ENCODE measurements at places on chromosomes 1 and 21.

GRCh38 chr1:54157401-54157800, 4.6 kb upstream of the CDCP2 start:
- DNase-seq: no peak

- DNase-seq: no peak
These were observed 53.1 kb upstream of the CACNA1E start for GRCh38 chr1:181430015-181430885.

GRCh38 chr1:29636936-29637335, 400.6 kb downstream of the PTPRU start:
- DNase-seq: no peak

DNA sequence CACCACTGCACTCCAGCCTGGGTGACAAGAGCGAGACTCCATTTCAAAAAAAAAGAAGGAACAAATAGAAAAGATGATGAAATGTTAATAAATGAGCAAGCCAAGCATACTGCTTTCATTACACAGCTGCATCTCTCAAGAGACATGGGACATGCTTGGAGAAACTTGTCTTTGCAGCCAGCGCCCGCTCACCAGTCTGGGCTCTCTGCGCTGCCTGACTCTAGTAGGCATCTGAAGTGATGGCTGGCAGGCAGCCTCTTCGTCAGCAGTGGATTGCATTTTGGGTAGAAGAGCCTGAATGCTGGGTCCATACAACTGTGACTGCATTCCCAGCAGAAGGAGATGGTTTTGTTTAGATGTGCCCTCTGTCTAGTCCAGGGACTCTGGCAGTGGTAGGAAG, 48.0 kb downstream of the IL6R start:
- no peak for DNase-seq

GRCh38 chr1:16026723-16027484, 5.1 kb downstream of the CLCNKA start:
- DNase-seq: peak; percentile 24

DNA sequence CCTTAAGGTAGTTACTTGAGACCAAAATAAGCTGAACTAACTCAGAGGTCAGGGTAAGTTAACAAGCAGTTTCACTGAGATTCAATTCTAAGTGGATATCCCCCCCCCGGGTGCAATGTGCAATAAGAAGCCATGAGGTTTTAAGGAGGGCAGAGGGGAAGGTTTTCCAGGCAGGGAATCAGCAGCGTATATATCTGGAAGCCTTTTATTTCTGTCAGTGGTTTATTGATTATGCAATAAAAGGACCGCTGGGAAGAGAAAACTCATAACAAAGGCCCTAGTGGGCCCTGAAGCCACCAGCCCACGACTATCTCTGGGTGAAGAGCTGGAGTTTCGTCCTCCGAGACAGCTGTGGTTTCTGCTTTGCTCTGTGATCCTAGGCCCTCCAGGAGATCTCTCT, 53.1 kb upstream of the CTPS1 start:
- DNase-seq: peak; percentile 3

GRCh38 chr1:27527223-27527889, 37.4 kb upstream of the WASF2 start:
- DNase-seq: peak; percentile 57

DNA sequence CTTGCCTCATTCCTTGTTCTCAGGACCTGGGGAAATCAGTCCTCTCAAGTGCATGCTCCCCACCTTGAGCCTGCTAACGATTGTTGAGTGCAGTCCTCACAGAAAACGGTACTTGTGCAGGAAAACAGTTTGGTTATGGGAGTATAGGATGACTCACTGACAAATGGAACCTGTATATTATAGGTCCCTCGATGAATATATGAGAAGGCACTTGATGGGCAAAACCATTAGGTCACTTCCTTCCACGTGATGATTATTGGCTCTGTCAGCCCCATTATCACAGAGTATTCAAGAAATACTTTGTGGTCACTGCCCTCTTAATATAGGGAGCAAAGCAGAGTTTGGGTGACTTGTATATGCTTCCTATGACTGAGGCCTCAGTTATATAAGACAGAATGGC, 6.2 kb downstream of the CCDC17 start:
- peak; percentile 24 for DNase-seq

- no peak for DNase-seq
These were observed 85.5 kb downstream of the PLPPR5 start for GRCh38 chr1:98919211-98919610.

- peak; percentile 23 for DNase-seq
These were observed 995 bp upstream of the KIF26B start for GRCh38 chr1:245153552-245154428.

DNA sequence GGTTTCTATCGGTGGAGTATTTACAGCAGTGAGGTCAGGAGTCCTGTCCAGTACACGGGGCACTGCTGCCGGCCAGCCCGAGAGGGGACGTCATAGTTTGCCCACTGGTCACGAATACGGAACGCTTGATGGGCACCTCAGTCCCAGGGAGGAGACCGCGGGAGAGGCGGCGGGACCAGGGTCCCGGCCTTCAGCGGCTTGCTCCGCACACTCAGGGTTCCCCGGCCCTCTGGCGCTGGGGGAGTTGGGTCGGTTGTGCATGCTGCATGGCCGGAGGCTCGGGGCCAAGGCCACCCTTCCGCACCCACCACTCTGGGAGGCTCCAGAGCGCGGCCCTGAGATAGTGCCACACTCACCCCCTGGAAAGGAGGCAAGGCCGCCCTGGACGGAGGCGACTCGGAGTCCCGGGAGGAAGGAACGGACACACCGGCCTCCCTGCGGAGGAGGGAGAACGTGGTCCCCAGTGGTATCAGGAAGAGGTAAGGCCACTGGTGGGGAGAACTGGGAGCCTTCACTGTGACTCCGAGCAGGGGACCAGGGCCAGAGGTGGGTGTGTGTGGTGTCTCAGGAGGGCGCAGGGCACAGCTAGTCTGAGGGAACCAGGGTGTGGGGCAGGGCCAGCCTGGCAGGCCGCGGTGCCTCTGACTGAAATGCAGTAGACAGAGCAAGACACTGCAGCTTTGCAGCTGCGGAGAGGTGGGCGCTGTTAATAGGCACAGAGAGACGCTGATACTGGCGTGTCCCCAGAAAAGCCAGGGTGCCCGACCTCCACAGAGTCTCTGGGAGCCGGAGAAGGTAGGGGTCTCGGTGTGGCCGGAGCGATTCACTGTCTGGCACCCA, 28.6 kb upstream of the PRSS38 start:
- no peak for DNase-seq

DNA sequence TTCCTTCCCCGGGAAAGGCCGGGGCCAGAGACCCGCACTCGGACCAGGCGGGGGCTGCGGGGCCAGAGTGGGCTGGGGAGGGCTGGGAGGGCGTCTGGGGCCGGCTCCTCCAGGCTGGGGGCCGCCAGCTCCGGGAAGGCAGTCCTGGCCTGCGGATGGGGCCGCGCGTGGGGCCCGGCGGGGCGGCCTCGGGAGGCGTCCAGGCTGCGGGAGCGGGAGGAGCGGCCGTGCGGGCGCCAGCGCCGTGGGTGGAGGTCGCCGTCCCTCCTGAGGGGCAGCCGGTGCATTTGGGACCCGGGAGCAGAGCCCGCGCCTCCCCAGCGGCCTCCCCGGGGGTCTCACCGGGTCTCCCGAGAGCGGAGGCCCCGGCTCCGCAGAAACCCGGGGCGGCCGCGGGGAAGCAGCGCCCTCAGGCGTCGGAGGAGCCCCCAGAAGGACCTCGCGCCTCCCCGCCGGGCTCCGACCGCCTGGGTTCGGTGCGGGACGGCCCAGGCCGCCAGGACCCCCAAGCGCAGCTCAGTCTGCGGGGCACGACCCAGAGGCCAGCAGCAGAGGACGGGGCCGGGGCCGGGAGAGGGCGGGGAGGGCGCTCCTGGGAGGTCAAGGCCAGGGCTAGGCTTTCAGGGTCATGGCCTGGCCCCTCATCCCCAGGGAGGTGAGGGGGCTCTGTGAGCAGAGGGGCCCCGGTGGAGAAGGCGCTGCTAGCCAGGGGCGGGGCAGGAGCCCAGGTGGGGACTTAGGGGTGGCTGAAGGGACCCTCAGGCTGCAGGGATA, 7.2 kb upstream of the SLX9 start:
- DNase-seq: no peak

GRCh38 chr1:111476761-111477309, 3.1 kb downstream of the C1orf162 start:
- DNase-seq: no peak

- DNase-seq: no peak
These were observed 1.5 kb upstream of the CCDC27 start for GRCh38 chr1:3750741-3751140.

GRCh38 chr1:198607714-198608113, 31.1 kb upstream of the PTPRC start:
- DNase-seq: no peak

DNA sequence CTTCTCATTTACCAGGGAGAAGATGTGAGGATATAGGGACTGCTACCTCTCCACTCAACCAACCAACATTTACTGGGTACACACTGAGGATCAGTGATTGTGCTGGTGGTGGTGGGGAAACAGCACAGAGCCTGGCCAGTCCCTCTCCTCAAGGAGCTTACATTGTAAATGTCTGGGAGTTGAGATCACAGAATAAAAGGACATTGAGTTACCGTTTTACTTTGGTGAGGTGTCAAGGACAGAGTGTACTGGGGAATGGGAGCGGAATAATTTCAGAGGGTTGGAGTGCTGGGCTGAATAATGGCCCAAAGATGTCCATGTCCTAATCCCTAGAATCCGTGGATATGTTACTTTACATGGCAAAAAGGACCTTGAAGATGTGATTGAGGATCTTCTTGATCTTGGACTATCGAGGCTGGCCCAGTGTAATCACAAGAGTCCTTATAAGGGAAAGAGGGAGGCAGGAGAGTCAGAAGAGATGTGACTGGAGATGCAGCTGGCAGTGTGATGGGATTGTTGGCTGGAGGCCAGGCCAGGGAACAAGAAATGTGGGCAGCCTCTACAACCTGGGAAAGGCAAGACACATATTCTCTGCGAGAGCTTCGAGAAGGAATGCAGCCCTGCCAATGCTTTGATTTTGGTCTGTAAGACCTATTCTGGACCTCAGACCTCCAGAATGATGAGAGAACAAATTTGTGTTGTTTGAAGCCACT, 26.6 kb upstream of the RWDD3 start:
- no peak for DNase-seq

GRCh38 chr1:11978301-11978700, 1.9 kb upstream of the MFN2 start:
- DNase-seq: no peak

GRCh38 chr1:8303141-8303540, 14.8 kb upstream of the SLC45A1 start:
- peak; percentile 42 for DNase-seq

GRCh38 chr1:234361102-234361603, 12.1 kb upstream of the COA6 start:
- no peak for DNase-seq

GRCh38 chr1:115121793-115122192, 32.5 kb upstream of the TSPAN2 start:
- DNase-seq: no peak

DNA sequence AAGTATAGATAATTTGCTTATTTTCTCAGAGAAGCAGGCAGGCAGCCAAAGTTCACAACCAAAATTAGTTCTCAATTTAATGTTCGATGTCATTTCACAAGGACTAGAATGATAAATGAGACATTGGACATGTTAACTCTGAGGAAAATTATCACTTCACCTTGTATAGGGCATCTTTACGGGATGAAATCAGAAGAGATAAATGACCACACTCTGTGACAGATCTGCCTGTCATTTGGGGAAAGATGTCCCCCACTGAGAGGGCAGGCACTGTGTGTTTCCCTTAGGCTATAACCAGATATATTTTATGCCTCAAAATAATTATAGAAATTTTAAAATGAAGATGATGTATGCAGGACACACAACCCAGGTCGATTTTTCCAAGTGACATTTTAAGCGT, 642.9 kb downstream of the BRINP3 start:
- DNase-seq: no peak

DNA sequence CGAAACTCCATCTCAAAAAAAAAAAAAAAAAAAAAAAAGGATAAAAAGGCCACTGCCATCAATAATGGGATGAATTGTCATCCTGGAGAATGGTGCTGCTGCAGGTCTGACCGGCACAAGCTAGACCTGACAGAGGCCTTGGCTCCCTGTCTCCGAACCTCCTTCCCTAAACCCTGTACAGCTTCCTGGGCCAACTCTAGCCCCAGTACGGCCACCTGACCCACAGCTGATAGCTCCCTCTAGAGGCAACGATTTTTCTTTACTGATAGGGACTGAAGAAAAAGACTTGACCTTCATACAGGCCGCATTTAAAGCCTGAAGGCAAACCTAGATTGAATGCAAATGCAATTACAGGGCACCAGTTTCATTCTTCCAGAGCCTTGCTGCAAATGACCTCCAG, 30.7 kb downstream of the NOL9 start:
- peak; percentile 51 for DNase-seq

GRCh38 chr21:38525454-38525853, 27.2 kb upstream of the ERG start:
- DNase-seq: no peak

- DNase-seq: no peak
These were observed 32.3 kb upstream of the LBR start for GRCh38 chr1:225460021-225460736.

GRCh38 chr1:8563944-8564537, 246.1 kb downstream of the SLC45A1 start:
- no peak for DNase-seq

DNA sequence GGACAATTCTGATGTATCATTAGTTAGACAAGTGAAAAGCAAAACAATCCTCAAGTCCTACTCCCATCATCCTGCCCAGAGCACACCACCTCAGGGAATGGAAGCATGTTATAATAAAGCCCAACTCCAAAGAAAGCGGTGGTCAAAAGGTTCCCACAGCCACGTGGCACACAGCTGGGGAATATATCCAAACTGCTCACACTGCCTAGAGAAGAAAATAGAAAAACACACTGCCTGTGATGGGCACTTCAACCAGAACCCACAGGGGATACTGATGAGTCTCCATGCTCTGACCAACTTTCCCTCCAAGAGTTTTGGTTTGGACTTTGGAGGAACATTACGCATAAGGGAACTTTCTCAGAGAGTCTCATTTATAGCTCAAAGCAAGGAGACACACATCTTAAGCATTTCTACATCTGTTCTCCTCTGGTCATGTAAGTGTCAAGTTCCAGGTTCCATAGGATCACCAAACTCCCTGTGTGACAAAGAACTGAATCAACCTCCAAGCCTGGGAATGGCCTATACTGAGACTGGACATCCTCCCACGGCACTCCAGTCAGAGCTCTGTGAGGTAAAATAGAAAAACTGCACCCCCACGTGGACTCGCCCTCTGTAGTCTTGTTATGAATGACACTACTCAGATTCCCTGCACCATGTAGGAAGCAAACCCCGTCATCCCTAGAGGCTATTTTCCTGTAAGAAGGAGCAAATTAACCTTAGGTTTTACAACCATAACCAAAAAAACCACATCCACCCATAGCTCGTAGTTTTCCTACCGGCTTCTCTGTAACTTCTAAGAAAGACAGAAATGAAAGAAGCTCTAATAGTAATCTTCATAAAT, 12.2 kb downstream of the DSTYK start:
- DNase-seq: no peak

- DNase-seq: no peak
These were observed 50.2 kb downstream of the C8A start for GRCh38 chr1:56904663-56905397.

DNA sequence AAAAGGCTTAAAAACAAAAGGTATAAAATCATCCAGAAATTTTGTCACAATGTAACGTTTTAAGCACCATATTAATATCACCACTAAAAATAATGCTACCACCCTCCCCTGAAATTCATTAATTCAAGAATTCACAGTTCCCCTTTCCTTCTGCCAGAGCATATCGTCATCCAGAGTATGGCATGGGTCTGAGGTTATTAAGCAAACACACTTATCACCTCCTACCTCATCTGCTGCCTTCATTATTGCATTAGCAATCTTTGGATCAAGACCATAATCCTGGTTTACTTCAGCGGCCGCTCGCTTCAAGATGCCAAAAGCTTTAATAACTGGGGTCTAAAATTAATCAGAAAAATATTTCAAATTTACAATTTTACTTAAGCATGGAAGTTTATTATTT, 6.2 kb downstream of the FH start:
- no peak for DNase-seq

Data from astrocyte of the spinal cord (primary cell).